ENCODE measurements at places on chromosomes 6 and 20.

DNA sequence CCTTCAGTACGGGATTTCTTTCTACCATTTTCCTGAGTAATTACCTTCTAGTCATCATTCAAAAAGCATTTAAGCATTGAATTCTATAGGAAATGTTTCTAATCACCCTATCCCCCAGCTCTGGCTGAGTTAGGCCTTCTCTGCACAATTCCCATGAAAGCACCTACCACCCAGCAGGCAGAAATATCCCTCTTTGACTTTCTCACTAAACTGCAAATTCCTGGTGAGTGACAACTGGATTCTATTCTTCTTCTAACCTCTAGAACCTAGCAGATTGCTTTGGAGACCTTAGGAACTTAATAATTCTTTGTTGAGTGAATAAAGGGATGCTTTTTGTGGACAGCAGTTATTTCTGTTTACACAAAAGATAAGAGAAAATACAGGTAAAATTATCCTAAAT, 328.7 kb downstream of the LAMA2 start:
- no peak for DNase-seq

DNA sequence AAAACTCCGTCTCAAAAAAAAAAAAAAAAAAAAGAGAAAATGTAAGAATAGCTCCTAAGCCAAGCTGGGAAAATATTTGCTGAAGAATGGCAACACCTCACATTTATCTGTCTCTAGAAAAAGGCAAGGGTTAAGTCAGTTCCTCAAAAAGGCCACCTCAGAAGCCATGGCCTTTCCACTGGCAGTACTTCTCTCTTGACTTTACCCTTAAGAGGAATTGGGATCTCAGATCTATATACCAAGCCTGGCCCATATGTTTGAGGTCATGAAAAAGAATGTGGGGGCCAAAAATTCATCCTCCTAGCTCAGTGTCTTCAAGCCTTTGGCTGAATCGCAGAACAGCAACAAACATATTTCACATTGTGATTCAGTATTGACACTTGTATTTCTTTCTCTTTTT, 10.9 kb upstream of the NCOA3 start:
- no peak for DNase-seq

- DNase-seq = no peak
Measured at GRCh38 chr6:134619077-134619476, 301.2 kb upstream of the SGK1 start.

DNA sequence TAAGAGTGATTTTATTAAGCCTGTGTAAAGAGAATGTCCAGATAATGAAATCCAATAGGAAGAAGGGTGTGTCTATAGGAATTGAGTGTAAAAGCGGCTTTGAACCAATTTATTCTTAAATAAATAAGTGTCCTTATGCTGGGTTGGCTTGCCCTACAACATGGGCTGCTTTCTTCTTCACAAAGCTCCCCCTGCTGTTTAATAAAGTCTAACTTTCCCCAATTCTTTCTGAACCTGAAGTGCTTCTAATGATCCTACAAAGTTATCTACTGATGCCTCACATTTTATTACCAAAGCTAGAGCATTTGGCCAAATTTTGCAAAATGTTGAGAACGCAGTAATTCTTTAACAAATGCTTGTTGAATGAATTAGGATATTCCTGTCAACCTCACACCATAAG, 36.3 kb upstream of the SIRT5 start:
- DNase-seq = no peak

DNA sequence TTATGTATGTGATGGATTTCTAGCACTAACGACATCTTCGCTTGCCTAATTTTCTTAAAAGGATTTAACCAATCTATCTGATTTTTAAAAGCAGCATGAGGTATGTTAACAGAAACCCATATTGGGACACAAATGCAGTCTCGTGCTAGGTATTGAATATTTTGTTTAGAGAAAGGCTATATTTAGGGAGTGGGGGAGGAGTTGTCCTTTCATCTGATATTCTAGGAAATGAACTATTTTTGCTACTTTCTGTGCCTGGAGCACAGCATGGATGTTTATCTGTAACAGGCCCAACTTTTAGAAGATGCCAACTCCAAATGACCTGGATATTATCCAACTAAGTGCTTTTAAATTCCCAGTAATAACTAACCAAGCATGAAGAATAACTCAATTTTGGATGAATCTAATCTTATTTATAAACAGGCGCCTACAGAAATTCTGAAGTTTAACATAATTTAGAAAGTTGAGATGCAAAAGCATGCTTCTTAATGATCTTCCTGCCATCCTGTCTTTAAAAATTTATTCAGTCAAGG, 317.1 kb upstream of the CHD6 start:
- DNase-seq = no peak

- DNase-seq = no peak
Measured at GRCh38 chr6:37579444-37580067, 79.9 kb upstream of the CCDC167 start.

DNA sequence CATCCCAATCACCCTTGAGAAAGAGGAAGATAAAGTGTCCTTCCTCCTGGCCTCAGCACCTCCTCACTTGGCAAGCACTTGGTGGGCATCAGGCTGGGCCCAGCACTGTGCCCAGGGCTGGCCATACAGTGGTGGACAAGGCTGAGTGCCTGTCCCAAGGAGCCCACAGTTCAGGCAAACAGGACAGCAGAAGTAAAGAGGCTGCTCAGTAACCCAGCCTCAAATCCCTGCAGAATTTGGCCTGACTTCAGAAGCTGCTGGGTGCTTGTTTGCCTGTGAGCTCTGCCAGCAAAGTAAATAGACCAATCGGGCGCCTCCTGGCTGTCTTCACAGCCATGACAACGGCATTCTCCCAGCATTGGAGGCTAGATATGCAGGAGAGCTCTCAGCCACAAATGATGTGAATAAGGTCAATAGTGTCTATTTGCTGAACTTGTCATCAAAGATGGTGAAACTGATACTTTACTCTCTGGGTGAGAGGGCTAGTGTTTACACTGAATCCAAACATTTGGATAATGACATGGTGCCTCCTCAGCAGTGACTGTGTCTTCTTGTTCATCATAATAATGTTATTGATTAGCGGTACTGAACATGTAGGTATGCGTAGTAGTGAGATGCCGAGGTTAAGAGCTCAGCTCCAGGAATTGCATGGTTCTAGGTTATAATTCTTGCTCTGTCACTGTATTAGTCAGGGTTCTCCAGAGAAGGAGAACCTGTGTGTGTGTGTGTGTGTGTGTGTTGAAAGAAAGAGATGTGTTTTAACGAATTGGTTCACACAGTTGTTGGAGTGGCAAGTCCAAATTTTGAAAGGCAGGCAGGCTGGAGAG, 36.9 kb upstream of the FANCE start:
- DNase-seq = no peak

DNA sequence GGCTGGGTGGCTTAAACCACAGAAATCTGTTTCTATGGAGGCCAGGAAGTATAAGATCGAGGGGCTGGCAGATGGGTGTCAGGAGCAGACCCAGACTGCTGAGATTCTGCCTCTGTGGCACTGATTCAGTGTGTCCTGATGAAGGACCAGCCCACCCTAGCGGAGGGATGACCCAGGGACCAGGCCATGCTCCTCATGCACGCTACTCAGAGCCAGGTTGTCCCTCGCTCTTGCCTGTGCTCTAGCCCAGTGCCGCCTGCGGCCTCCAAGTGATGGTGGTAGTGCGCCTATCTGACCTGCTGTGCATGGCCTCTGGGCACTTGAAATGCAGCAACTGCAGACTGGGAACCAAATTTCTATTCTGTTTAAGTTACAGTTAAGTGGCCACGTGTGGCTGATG, 13.1 kb upstream of the APMAP start:
- no peak for DNase-seq

GRCh38 chr6:80319196-80319595, 212.7 kb downstream of the BCKDHB start:
- no peak for DNase-seq

- peak; percentile 40 for DNase-seq
Measured at GRCh38 chr6:44221291-44221960, 2.0 kb upstream of the SLC29A1 start.

Data from stimulated activated CD4-positive, alpha-beta T cell treated with anti-CD3 and anti-CD28 coated beads, TNF-alpha, amount 100 ng/mL, for 4 hours (primary cell).